ENCODE measurements at places on chromosomes 16 and 17.

DNA sequence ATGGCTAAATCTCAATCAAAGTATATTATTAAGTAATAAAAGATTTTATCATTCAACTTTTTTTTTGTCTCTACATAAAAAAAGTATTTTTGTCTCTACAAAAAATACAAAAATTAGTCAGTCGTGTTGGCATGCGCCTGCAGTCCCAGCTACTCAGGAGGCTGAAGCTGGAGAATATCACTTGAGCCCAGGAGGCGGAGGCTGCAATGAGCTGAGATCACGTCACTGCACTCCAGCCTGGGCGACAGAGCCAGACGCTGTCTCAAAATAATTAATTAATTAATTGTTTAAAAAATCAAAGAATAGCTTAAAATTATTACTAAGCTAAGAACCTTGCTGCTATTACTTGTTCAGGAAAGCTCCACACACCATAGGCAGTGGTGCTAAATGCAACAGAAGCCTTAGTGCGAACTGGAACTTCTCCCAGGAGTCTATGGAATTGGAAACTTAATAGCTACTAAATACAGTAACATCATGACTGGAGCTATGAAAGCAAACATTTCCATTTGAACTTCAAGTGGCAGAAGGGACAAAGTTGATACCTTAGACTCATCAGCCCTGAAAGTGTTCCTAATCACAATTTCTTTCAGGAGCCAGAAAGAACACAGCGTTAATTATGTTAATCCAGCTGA is 22.6 kb downstream of the ADCY9 start:
- DNase-seq = peak; percentile 46

GRCh38 chr16:7518158-7518557 is 185.5 kb downstream of the RBFOX1 start:
- DNase-seq = no peak

DNA sequence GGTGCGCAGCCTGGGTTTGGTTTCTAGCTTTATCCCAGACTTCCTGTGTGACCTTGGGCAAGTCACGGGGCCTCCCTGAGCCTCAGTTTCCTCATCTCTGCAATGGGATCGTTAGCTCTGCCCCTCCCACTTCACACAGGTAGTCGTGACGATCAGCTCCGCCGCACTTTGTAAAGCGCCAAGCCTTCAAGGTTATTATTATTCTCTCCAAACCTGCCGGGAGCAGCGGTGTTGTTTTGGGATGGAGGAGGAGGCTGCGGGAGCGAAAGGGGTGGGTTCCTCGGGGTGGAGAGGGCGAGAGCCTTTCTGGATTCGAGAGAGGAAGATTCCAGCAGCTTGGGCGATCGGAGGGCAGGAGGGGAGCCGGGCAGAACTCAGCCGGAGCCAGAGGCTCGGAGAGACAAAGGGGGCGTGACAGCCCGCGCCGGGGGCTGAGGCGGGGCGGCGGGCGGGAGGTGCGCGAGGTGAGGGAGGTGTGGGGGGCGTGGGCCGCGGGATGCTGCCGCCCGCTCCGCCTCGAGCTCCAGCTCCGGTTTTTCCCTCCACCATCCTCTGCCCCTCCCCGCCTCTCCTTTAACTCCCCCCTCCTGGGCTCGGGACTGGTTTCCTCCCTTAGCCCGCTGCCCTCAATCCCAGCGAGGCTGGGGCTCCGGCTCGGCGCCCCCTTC is at the start of gene EFNB3:
TSS of gene EFNB3 (plus strand) at position 602 of the 668 bp plus-strand sequence. CDS start 397 bp downstream, outside the sequence.
- DNase-seq = peak; percentile 57

DNA sequence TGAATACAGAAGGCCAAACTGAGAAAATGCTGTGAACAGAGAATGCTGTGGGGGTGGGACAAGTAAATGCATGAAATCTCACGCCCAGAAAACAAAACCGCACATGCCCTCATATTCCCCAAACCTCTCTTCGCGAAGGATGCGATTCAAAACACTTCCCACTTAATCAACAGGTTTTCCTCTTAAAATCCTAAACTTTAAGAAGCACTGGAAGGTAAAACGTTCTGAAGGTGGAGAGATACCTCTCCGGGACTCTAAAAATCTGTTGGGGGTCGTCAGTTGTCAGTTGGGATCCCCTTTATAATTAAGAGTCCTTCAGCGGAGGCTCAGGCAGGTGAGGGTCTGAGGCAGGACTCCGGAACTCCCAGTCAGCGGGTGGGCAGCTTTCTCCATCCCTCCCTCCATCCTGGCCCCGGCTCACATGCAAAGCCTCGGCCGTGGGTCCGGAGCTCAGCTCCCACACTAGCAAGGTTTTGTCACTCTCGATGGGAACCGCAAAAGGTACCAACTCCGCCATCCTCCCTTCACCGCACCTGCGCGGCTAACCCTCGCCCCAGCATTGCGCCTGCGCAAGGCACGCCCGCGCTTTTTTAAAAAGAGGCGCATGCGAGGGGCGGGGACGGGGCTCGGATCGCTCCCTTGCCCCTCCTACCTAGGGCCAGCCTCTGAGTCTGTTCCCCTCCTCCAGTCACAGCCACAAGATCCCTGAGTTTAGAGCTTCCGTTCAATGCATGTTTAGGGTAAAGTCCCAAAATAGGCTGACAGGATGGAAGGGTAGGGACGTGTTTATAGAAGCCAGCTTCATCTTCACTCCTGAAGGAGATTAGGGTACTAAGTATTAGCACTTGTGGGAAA is at the start of gene RDM1:
TSS of gene RDM1 (minus strand) at position 563 of the 855 bp plus-strand sequence. CDS start at position 517, 46 bp downstream.
- peak; percentile 65 for DNase-seq

GRCh38 chr16:57468346-57468745 is 5.9 kb downstream of the POLR2C start:
- no peak for DNase-seq

DNA sequence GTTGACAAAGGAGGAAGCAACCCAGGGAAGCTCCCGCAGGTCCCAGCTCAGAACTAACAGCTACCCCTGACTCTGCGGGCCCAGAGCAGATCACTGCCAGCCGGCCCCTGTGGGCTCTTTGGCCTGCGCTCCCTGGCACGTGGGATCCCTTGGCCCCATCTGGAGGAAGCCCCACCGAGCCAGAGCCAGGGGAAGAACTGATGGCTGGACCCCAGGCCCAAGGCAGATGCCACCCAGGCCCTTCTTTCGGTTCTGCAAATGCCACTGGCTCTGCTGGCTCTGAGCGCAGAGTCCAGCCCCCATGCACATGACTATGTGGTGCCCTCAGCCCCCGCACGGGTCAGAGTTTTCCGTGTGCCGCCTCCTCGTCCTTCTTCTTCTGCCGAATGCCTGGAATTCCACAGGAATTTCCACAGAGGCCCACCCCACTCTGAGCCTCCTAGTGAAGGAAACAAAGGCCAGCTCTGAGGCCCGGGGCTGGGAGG is 35.8 kb upstream of the SNN start:
- DNase-seq = no peak

GRCh38 chr16:29714972-29715371 is 30.8 kb downstream of the C16orf54 start:
- DNase-seq = no peak

DNA sequence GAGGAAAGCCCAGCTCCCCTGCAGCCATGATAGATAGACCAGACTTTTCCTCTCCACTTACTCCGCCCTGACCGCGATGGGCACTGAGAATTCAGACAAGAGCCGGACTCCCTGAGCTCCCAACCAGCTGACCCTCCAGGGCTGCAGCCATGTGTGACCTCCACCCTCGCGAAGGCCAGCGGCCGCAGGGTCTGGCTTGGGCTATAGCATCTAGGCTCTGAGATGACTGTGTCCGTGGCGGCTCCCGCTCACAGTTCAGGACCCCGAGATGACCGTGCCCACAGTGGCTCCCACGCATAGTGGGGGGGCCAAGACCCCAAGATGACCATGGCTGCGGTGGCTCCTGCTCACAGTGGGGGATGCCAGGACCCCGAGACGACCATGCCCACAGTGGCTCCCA is 18.0 kb downstream of the ZFPM1 start:
- DNase-seq = no peak

DNA sequence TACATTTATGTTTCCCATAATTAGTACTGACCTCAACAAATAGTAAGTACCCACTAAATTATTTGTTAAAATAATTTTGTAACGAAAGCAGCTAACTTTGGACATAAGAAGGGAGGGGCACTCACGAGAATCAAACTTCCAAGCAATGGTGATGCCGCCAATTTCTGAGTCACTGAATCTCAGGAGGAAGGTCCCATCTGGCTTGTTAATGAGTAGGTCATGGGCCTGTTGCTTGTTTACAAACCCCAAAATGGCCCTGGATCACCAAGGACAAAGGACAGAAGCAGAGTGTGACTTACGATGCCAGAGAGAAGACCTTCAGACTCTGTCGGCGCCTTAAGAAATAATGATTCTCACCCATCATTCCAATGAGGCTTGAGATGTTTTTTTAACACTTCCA is 15.8 kb upstream of the GHDC start:
- DNase-seq = no peak

DNA sequence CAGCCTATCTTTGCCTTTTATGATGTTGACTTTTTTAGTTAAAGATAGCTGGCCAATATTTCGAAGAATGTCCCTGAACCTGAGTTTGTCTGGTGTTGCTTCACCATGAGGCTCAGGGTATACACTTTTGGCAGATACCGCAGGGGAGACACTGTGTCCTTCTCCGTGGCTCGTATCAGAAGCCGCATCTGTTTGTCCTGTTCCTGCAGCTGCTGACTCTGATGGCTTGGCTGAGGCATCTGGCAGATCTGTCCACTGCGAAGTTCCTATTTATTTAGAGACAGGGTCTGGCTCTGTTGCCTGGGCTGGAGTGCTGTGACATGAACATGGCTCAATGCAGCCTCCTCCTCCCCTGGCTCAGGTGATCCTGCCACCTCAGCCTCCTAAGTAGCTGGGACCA is 93.5 kb downstream of the CRISPLD2 start:
- DNase-seq = no peak

Measured in hindlimb muscle (tissue), 1 donor.